GM12891 (cell line): ENCODE measurements at places on chromosomes 5 and 9.

- DNase-seq, result no peak
These were observed 20.8 kb downstream of the VAV2 start for GRCh38 chr9:133971121-133971951.

DNA sequence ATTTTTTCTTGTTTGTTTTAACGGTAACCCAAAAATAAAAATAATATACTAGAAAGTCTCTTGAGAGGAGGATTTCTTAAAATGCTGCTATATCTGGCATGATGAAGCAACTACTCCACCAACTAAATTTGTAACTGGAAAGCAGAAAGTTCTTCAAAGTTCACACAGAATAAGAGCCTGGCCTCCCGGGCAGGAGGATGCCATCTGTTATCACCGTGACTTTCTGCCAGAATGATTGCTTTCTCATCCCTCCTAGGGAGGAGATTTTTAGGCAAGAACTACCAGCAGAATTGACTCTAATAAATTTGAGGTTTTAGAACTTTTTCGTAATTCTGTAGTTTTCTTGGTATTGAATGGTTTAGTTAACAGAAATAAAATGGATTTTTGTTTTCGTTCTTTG is 464.6 kb upstream of the ACTBL2 start:
- no peak for DNase-seq

- no peak for DNase-seq
These were observed 555.3 kb upstream of the FTMT start for GRCh38 chr5:121296356-121296755.

DNA sequence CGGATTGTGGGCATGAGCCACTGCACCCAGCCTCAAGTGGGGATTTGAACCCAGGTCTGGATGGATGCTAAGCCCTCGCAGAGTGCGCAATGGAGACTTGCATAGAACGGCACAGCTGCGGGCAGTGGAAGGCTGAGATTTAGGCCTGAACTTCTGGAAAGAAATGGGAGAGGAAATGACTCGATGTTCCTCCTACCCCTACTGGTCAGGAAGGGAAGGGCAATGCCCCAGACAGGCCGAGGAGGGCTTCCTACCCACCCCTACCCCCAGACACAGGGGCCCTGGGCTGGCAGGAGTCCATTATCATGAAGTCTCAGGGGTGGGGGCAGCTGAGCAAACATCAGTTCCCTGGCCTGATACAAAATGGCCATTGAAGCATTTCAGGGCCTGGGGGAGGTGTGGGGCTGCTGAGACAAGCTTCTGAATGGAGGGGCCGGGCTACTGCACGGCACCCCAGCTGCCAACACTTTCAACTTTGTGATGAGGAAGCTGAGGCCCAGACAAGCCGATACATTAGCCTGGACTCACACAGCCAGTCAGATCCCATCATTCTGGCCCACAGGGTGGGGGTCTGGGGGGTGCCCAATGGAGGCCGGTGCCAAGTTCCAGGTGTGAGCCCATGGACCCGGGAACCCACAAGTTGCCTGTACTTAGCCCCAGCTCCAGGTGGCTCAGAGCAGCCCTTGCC is 13.5 kb upstream of the WDR38 start:
- DNase-seq, result no peak

DNA sequence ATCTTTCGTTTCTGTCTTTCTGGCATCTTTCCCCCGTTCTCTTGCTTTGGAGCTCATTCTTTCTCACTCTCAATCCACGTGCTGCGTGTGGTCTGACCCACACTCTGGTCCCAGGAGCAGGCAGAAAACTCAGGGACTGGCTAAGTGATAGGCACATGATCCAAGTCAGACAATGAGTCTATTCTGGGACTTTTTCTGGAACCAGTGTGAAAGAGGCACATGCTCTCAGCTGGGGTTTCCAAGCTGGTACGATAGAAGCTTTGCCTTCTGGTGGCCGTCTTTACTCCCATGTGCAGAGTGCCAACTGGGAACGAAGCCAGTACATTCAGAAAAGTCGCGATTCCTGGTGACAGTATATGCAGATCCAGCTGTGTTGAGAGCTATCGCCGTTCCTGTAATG is 94.4 kb downstream of the PDZD2 start:
- DNase-seq, result no peak

DNA sequence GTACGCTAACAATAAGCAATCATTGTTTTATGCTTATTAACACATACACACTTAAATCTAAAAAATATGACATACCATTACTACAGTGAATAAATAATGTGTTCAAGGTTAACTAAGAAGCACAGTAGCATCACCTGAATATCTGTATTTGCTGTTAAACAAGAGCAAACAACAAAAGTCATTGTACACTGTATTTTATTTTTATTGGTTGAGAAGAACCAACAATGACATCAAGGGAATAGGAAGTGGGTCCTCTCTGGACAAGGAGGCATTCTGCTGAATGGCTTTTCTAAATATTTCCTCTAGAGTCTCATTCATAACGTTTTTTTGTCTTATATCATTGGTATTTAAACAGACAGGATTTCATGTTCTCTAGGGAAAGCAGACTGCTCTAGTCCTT is 460.4 kb downstream of the CDH9 start:
- DNase-seq, result no peak

- no peak for DNase-seq
These were observed 46.9 kb downstream of the AHRR start for GRCh38 chr5:368183-369084.

DNA sequence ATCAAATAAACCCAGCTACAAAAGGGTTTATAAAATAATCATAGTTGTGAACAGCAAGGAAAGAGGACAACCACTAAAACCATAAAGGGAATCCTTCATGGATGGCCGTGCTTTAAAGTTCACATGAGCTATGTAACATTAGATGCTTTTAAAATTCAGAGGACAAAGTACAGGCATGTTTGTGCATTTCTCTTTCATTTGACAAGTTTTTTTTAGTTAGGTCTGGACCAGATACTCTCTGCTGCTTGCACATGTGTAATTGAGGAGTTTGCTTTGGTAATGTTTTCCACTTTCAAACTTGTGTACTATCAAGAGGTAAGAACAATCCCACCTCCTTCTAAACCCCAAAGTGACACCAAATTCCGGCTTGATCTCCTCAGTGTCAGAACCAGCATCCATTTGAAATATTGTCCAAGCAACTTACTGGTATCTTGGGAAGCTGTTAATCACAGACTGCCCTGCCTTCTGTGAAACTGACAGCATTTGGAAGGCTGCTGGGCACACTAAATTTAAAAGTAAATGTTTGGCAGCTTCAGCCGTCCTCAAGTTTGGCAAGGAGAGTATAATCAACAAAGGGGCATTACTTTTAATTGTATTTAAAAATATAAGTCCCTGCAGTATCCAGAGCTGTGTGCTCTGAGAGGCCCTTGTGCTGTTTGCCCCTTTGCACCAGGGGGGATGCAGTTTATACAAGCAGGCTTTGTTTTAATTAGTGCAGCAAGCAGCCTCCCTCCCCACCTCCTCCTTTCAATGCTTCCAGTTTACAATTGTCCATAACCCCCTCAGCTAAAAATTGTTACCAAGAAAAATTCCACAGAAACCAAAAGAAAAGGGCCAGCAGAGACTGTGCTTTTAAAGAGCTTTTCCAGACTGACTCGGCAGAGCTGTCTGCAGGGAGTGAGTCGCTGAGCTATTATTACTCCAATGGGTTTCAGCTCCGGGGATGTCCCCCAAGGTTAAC is 328.3 kb upstream of the MPDZ start:
- no peak for DNase-seq

GRCh38 chr5:122154491-122154890 is 25.1 kb downstream of the ZNF474 start:
- no peak for DNase-seq

GRCh38 chr5:777756-778161 is 6.8 kb downstream of the ZDHHC11B start:
- no peak for DNase-seq

- DNase-seq, result no peak
These were observed 1.2 kb upstream of the CKS2 start for GRCh38 chr9:89309608-89310474.

DNA sequence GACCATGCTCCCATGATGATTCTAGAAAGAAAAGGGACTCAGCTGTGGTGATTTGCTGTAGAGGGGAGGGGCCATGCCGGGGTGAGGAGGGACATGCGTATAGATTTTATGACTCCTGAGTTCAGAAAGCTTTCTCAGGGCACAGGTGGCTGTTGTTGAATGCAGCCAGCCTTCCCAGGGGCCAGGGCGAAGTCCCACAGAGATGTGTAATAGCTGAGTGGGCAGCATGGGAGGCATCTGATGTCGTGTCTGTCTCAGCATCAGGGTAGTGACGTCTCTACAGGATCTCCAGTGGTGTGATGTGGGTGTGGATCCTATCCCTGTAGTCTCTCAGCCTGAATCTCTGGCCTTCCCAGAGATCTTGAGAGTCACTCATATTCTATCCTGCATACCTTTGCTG is 7.8 kb upstream of the BOD1 start:
- DNase-seq, result no peak

DNA sequence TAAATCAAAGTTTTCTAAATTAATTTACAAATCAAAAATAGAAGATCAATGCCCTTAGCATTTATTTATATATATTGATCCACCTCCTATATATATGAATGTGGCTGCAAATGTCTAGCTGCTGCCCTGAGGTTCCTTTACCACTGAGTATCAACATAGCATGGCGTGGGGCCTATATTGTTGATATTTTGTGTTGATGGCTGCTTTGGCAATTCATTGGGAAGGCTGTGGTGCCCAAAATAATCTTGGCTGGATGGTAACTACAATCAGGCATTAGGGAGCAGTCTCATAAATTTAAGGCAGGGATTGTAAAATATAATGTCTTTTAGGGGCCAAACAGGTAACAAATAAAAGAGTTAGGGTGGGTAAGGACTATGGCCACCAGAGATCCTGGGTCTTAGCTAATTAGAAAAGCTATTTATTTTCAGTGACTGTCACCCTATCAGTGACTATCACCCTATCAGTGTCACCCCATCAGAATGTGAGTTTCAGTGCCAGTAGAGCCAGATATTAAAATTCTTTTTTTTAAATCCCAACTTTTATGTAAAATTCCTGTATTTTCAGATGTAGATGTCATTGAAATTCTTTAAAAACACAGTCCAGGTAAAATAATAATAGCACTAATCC is 190.7 kb upstream of the PCSK5 start:
- DNase-seq, result no peak
